Right kidney (tissue), 9 donors: ENCODE measurements at places on chromosomes 2 and 18.

GRCh38 chr2:209472871-209473270, 49.0 kb downstream of the MAP2 start:
- DNase-seq: no peak

DNA sequence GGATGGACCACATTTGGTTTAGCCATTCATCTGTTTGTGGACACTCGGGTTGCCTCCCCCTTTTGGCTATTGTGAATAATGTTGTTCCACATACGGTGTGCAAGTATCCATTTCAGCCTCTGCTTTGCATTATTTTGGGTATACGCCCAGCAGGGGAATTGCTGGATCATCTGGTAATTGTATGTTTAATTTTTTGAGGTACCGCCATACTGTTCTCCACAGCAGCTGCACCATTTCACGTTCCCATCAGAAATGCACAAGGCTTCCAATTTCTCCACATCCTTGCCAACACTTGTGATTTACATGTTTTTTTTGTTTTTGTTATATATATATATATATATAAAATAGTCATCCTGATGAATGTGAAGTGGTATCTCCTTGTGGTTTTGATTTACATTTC, 54.6 kb upstream of the TWIST2 start:
- no peak for DNase-seq

GRCh38 chr2:61252031-61252430, 90.0 kb downstream of the C2orf74 start:
- DNase-seq: no peak

GRCh38 chr2:113225263-113226259, 51.8 kb downstream of the PSD4 start:
- peak; percentile 63 for DNase-seq

GRCh38 chr18:46693996-46694395, 37.0 kb upstream of the LOXHD1 start:
- no peak for DNase-seq
